ENCODE measurements at places on chromosomes 7 and 10. TPM values are rescaled to one million over a fixed set of nuclear protein-coding genes. Genes with fewer than 3 reads are reported as not detected.
A peak's percentile ranks its signal among the peaks of the same experiment; 100 is the strongest.

DNA sequence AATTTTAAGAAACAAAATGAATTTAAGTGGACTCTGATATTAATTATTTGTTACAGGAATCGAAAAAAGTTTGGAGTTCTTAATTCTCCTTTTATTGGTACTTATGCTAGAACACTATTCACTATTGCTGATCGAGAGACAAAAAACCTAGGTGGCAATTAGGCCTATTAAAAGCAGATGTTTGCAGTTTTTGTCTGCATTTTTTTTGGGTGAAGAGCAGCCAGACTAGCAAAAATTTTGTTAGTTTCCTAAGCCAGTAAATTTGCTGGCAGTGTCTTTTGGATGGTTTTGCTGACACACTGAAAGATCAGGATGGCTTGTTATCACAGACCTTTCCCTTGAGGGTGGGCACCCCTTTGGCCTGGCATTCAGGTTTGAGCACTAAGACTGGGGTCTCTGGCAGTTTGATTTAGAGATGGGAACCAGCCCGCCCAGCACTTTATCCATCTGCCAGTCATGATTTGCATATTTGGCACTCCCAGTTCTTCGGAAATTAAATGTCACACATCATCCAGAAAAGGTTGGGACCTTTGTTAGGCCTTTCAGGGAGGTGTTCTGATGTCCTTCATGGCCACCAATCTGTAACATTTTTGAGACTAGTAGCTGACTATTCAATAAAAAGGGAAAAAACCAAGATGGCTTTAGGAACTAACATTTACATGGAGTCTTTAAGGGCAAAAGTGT, 57.3 kb downstream of the INPP5F start:
- DNase-seq: peak; percentile 25

Gene HKDC1
- 0.85 TPM for total RNA-seq

GRCh38 chr7:121447243-121447910, 51.3 kb upstream of the FAM3C start:
- no peak for DNase-seq

DNA sequence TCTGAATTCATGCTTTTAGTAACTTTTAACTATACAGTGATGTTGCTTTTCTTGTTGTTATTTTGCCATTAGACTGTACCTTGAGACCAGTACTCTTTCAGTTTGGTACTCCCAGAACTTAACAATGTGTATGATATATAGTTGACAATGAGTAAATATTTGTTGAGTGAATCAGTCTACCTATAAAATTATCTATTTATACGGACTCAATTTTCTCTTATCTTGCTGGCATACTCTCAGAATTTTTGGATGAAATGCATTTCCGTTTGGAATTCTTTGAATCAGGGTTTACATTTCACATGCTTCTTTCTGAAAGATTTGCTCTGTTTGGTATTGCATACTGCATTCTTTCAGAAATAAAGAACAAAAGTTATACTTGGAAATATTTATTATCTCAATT, 47.8 kb upstream of the LRRC17 start:
- no peak for DNase-seq

GRCh38 chr7:114086537-114086913, 167.7 kb upstream of the PPP1R3A start:
- peak; percentile 21 for DNase-seq

GRCh38 chr10:69317626-69318105, 39.4 kb downstream of the HK1 start:
- DNase-seq: no peak

Gene HOXA1
- 0.68 TPM for total RNA-seq

Gene ANKRD30A
- total RNA-seq: not detected

GRCh38 chr7:128437426-128438332, 18.0 kb upstream of the HILPDA start:
- no peak for DNase-seq

DNA sequence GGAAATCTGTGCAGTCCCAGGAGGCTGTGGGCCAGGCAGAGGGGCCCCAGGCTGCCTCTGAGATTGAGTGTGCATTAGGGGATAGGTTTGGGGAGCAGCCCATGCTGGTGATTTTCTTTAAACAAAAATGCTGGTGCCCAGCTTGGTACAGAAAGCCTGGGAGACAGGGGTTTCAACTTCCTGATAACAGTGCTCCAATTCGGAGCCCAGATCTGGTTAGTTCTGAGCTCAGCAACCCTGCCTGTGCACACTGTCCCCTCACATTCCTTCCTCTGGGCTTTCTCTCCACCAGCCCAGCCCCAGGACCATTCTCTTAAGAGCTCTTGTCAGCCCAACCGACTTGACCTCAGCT, 379.2 kb upstream of the ZMIZ1 start:
- DNase-seq: no peak

DNA sequence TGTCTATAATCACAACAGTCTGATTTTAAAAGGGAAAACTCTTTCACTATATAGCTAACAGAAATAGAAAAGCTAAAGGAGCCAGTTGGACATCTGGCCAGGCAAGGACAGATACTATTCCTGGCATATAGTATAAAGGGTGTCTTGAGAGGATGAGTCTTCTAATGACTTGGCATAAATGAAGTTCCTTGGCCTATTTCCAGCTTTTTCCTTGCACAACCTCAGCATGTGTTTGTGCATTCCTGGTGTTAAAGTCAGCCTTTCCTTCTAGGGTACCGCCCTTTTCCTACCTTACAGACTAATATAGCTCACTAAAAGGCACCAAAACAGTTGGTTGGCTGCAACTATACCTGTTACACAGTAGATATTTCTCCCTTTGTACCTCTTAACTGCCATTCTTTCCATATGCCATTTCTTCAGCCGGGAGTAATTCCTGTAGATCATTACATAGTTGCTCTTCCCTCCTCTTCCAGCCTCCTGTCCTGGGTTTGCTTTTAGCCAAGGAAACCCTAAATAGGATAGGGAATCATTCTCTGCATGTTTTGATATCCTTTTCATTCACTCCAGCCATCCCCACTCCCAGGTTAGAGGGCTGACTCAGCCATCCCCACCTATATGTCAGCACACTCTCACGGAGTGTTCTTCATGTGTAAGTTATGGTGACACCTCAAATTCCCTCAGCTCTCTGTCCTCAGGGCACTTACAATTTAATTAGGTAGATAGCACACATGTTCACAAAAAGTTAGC, 102.1 kb upstream of the MDFIC start:
- DNase-seq: peak; percentile 80

Gene HOXA10
- total RNA-seq: 3.7 TPM

Gene EPDR1
- 1.7 TPM for total RNA-seq

DNA sequence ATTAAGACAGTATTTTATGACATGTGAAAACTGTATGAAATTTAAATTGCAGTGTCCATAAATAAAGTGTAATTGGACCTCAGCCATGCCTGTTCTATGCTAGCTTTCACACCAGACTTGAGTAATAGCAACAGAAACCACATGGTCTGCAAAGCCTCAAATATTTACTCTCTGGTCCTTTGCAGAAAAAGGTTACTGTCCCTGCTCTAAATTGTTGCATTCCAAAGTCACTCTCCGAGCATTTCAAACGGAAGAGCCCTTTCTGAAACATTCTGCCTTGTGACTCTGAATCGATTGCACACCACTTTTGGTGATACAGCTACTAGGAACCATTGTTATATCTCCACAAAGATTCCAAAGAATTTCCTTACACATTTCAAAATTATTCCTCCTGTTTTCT, 81.0 kb upstream of the STK17A start:
- DNase-seq: no peak

DNA sequence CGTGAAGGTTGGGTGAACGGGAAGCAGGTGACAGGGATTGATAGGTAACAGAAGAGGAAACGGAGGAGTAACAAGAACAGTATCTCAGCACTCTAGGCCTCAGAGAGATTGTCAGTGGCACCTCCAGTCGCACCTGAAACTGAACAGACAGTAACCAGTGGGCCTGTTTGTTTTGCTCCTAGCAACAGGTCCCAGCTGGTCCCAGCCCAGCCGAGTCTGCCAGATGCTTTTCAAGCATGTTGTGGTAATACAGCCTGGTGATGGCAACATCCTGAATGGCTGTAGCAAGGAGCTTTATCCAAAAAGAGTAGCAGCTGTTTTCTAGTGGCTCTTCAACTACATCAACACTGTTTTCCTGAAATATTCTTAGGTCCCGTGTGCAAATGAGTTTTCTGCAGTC, 4.7 kb downstream of the CACNB2 start:
- no peak for DNase-seq

DNA sequence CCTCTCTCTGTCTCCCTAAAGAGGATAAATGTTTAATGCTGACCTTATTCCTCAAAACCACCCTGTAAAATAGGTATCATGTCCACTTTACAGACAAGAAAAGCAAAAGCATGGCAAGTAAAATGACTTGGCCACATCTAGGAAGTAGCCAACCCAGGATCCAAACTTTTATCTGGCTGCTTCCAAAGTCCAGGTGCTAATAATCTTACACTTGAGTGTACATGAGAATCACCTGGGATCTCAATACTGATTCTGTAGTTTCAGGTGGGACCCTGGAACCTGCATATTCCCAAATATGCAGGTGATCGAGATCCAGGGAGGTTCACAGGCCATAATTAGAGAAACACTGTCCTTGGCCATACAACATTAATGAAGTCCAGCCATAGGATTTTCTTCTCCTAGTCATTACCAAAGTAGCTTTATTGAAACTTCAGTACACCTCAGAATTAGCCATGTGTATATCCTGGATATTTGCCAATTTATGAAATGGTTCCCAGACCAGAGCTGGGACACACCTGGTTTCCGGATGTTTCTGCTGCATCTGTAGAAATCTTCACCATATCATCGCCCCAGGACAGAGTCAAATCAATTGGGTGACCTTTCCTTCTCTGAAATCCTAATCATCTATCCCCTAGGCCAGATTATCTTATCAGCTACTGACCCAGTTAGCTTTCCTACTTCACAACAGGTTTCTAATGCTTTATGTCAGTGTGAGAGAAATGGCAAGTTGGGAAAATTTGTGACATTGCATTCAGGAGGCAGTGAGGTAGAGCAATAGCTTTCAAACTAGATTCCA, 119.1 kb upstream of the KMT2E start:
- DNase-seq: no peak

Gene VSTM2A
- not detected for total RNA-seq

DNA sequence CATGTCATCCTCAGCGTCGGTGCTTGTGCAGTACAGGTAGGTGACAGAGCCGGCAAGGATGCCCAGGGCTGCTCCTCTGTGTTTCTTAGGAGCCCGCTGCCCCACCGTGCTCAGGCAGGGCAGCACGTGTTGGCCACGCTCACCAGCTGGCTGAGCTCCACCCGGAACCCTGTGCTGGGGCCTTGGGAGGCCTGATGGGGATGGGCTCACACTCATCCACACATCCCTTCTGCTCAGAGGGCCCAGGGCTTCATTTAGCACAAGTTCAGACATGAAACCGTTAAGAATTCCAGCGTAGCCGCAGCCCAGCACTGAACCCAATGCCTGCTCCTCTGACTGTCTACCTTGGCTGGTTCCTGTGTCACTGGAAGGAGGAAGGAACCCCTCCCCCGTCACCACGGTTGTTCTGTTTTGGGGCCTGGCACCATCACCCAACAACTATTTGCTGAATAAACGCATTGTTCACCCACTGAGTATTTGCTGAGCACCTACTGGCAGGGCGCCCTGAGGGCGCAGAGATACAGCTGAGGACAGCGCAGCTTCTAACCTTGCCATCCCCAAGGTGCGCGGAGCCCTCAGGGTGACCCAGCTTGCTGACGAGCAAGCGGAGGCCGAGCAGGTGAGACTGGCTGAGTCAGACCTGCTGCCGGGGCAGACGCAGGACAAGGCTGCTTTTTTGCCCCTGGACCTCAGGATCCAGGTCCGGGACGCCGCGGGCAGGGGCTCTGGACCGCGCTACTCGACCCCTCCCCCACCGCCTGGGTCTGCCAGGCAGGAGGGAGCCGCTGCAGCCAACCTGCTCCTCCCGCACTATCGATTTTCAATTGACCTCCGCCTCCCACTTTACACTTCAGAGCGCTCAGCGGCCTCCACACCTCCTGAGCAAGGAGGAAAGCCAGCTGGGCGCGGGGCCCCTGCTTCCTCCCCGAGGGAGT, 50.6 kb upstream of the RET start:
- DNase-seq: no peak
